ENCODE measurements at places on chromosomes 11 and 22.

DNA sequence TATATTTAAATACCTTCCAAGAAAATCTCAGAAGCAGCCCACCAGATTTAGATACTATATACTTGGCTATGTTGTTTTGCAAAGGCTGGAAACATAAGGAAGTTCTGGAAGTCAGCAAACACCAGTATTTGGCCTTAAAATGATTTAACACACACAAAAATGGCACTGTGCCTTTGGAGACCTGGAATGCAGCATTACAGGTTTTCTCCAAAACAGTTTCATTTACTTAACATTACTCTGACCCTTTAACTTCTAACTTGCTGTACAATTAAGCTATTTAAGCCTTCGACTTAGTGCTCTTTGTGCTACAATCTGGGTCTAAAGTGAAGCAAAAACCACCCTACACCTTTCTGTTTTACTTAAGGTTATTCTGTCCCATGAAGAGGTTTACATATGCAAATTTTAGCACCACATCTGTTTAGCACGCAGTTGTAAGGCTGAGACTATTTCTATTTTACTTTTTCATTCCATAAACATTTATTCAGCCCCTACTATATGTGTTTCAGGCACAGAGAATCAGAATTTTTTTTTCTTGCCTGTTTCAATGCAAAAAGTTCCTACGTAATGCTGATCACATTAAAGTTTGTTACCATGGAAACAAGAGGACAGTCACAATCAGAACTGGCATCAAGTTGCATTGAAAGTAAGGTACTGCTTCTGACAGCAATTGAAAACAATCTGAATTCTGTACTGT lies 70.3 kb downstream of the MAML2 start:
- DNase-seq = no peak

DNA sequence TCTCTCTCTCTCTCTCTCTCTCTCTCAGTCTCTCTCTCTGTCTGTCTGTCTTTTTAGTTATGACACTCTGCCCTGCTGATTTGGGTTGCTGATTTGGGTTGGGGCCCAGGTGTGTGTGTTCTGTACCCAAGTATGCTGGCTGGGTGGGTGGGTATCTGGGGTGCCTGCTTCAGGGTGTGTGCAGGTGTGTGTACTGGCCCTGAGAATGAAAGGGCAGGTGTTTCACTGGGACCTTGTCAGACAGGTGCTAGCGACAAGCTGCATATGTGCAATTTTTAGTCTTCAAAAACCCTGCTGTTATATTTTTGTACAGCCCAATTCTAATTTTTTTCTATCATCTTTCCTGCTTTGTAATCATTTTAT lies 943 bp downstream of the CSF2RB start:
- DNase-seq = no peak

DNA sequence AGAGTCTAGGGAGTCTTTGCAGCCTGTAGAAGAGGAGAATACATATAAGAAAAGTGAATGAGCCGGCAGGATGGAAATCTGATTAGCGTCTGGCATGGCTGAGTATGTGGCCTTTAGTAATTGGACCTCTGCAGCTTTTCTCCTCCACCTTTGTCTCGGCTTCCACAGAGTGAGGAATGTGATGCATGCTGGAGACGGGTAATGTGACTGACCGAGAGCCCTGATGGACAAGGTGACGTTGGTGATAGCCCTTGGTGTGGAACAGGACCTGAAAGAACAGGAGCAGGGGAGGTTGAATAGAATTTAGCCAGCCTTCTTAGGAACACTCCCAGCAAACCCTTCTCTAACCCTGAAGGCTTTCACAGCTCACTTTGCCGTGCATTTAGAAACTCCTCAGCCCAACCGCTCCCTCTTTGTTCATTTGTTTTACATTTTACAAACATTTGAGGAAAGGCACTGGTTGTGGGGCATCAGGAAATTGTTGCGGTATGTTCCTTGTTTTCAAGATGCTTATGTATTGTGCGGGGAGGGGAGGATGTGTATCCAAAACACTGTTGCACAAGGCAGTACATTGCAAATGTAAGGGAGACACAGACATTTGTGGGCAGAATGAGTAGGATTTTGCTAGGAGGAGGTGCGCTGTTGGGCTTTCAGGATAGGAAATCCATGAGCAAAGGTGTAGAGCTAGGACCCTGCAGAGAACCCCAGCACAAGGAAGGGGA lies 6.9 kb downstream of the GTPBP1 start:
- DNase-seq = no peak

- DNase-seq = no peak
Measured at GRCh38 chr11:114130115-114130576, 70.6 kb downstream of the ZBTB16 start.

GRCh38 chr22:23178512-23179254 lies 1.6 kb upstream of the BCR start:
- no peak for DNase-seq

GRCh38 chr22:46320716-46321386 lies 14.7 kb upstream of the TRMU start:
- no peak for DNase-seq

- peak; percentile 87 for DNase-seq
Measured at GRCh38 chr11:65606876-65607613, 7.0 kb downstream of the MAP3K11 start.

- no peak for DNase-seq
Measured at GRCh38 chr11:130209954-130210854, 50.6 kb downstream of the ST14 start.

GRCh38 chr11:4072668-4073285 lies 21.8 kb upstream of the RRM1 start:
- peak; percentile 56 for DNase-seq

DNA sequence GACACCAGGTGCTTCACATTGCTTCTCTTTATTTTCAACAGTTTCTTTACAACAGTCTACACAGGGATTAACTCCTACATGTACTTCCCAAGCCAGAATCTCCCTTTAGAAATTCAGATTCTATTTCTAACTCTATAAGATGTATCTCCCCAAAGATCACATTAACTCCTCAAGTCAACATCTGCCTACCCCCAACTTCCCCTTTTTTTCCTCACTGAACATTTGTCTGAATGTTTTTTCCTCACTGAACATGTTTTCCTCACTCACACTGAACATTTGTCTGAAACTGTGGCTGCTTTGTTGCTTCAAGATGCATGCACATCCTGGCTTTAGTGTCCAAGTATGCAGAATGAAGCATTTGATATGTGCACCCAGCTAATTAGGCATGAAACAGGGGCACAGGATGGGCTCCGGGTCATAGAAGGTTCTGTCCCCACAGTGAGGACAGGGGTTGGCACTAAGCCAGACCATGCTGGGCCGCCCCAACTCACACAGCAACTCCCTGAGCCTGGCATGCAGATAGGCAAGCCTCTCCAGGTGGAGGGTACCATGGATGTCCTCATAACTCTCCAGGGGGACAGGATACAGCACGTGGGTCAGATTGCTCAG lies 11.3 kb downstream of the PRAME start:
- DNase-seq = no peak

DNA sequence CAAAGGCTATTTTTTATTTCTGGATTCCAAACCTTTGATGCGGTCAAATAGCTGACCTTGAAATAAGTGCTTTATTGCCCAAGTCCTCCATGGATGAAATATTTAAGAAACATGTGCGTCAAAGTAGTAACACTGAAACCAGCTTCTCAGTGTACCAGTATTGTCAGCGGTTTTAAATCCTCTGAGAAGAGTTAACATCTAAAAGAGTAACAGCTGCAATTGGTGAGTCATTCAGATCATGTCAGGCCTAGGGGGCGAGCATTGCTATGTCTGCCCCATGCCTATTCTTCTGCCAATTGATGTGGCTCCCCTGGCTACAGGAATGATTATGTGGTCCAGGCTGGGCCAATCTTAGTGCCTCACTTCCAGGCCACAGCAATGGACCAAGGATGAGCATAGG lies 263.3 kb upstream of the SORL1-AS1 start:
- DNase-seq = no peak

GRCh38 chr11:65415499-65416340 lies 6.9 kb upstream of the NEAT1 start:
- DNase-seq = no peak

GRCh38 chr22:36301384-36301828 lies 48.5 kb downstream of the APOL1 start:
- no peak for DNase-seq

- no peak for DNase-seq
Measured at GRCh38 chr22:46626911-46627805, 7.0 kb downstream of the GRAMD4 start.

- no peak for DNase-seq
Measured at GRCh38 chr22:20084547-20085413, 4.7 kb downstream of the DGCR8 start.

DNA sequence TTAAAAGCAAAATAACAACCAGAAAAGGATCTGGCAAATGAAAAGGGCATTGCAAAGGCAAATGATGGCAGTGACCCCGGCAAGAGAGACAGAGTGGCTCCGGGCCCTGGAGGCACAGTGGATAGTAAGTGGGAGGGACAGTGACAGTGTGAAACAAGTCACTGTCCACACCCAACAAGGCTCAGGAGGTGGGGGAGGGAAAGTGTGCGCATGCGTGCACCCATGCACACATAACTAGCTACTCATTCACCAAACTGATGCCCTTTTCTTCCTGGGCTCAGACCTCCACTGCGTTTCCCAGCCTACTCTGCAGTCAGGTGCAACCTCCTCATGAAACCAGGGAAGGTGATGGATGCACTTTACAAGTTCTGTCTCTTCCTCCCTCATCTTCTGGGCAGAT lies 108.4 kb downstream of the SHANK2 start:
- DNase-seq = no peak

GRCh38 chr22:37560608-37561211 lies 430 bp downstream of the CDC42EP1 start:
- no peak for DNase-seq

GRCh38 chr11:127199306-127199801 lies 198.8 kb upstream of the KIRREL3 start:
- no peak for DNase-seq

- DNase-seq = peak; percentile 62
Measured at GRCh38 chr11:26753723-26754504, 32.1 kb upstream of the SLC5A12 start.

DNA sequence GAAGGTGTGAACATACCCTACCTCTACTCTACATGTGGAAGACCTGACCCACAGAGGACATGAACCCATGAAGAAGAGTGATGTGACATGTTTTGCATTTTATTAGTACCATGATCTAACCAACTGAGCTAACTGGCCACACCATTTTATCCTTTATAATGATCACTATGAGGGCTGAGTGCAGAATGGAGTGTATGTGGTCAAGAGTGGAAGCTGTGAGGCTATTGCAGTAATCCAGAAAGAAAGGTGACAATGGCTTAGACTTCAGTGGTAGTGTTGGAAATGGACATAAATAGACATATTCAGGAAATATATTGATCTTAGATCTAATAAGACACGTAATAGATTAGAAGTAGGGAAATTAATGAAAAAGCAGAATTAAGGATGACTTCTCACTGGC lies 3.8 kb downstream of the SRSF8 start:
- no peak for DNase-seq

DNA sequence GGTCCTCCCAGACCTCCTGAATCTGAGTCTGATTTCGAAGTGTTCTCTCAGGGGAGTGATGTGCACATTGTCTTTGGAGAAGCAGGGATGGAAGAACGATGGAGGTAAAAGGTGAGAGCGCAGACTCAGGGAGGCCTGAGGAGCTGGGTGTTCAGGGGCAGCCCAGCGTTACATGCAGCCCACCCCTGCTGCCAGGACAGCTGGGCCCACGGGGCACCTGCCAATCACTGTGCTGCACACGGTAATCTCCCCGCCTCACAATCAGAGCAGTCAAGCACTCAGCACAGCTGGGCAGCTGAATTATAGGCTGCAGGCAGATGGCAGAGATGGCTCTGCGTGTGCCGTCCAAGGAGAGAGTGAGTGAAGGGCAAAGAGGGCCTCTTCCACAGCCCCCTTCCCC lies 17.9 kb upstream of the HTR3A start:
- DNase-seq = no peak

GRCh38 chr22:44298406-44299091 lies 14.2 kb downstream of the SHISAL1 start:
- no peak for DNase-seq

- no peak for DNase-seq
Measured at GRCh38 chr22:44702479-44703198, 635 bp downstream of the PRR5 start.

- DNase-seq = no peak
Measured at GRCh38 chr11:41313226-41313625, 146.2 kb downstream of the LRRC4C start.

DNA sequence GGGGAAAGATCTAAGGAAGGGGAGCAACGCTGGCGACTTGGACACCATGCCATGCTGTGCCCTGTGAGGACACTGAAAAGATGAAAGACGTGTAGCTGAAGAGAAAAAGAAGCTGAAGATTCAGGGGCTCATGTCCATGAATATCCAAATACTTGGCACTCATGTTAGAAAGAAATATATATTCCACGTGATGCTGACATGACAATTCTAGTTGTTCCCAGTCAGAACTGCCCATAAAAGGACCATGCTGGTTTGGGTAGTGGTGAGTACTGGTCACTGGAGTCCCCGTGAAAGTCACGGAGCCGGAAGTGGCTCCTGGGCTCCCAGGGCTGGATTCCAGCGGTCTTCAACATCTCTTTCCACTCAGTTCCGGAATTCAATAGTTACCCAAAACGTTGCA lies 9.9 kb downstream of the MS4A15 start:
- no peak for DNase-seq

GRCh38 chr11:74694136-74694930 lies 36.9 kb downstream of the CHRDL2 start:
- no peak for DNase-seq

DNA sequence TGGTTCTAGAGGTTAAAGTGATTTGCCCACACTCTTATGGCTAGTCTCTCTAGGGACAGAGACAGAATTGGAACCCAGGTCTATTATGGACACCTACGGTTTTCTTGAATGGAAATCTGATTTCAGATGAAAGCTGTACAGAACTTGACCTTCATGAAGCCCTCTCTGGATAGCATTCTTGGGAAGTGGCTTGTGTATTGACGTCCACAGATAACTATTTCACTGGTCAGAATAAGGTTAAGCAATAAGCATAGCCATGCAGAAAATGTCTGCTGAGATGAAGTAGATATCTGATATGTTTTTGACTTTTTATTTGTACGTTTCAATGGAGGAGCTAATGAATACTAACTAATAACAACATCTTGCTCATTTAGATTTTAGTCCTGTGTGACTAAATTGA lies 1.1 kb downstream of the TLCD5 start:
- no peak for DNase-seq

DNA sequence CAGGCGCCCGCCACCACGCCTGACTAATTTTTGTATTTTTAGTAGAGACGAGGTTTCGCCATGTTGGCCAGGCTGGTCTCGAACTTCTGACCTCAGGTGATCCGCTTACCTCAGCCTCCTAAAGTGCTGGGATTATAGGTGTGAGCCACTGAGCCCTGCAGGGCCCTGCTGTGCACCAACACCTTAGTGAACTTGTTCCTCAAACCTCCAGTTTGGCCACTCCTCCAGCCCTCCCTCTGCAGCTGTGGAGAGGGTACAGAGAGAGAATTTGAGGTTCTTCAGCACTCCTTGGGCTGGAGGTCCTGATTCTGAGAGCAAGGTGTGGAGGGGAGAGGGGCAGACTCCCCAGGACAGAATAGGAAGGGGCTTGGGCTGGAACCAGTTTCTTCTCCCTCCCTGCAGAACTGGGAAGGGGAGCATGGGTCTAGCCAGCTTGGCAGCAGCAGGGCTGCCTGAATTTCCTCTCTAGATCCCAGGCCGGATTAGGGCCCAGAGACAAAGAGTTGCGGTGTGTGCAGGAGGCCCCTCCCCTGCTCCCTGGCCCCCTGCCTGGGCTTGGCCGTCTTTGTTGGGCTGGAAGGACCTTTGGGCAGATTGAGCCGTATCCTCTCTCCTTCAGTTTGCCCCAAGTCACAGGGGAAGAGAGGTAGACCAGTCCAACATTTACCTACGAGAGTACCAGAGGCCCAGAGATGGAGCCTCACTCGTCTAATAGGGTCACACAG lies 2.3 kb upstream of the PEX16 start:
- DNase-seq = no peak

- DNase-seq = no peak
Measured at GRCh38 chr22:32992821-32993220, 65.4 kb downstream of the SYN3 start.

Measured in stromal cell of bone marrow (primary cell).